Calu3 (cell line): ENCODE measurements at places on chromosomes 7 and 10. TPM values are rescaled to one million over a fixed set of nuclear protein-coding genes. Genes with fewer than 3 reads are reported as not detected.
A peak's percentile ranks its signal among the peaks of the same experiment; 100 is the strongest.

DNA sequence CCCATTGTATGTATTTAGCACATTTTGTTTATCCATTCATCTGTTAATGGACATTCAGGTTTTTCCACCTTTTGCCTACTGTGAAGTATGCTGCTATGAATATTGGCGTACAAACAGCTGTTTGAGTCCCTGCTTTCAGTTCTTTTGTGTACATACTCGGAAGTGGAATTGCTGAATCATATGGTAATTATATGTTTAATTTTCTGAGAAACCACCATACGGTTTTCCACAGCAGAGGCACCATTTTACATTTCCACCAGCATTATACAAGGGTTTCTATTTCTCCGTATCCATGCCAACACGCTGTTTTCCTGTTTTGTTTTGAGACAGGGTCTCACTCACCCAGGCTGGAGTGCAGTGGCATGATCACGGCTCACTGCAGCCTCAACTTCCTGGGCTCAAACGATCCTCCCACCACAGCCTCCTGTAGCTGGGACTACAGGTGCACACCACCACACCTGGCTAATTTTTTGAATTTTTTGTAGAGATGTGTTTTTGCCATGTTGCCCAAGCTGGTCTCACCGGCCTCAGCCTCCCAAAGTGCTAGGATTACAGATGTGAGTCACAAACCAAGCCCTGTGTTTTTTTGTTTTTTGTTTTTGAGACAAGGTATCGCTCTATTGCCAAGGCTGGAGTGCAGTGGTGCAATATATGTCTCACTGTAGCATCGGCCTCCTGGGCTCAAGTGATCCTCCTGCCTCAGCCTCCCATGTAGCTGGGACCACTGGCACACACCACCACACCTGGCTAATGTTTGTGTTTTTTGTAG is 22.1 kb upstream of the FBXW4 start:
- no peaks in the 10 kb centered on the region for H3K36me3 ChIP-seq
- no peaks in the 10 kb centered on the region for H3K27me3 ChIP-seq
- no peak overlapping the region for H3K4me3 ChIP-seq
- H3K27ac ChIP-seq = peak overlapping the region; percentile 61
- peaks cover 8% of the 10 kb centered on the region for H3K4me1 ChIP-seq

GRCh38 chr7:35286422-35286821 is 32.5 kb upstream of the TBX20 start:
- DNase-seq = no peak
- peaks cover 57% of the 10 kb centered on the region for H3K27me3 ChIP-seq
- no peaks in the 10 kb centered on the region for H3K36me3 ChIP-seq
- H3K4me3 ChIP-seq = no peak overlapping the region
- H3K4me1 ChIP-seq = no peaks in the 10 kb centered on the region

- no peaks in the 10 kb centered on the region for H3K4me1 ChIP-seq
- no peaks in the 10 kb centered on the region for H3K27me3 ChIP-seq
- no peaks in the 10 kb centered on the region for H3K36me3 ChIP-seq
- DNase-seq = no peak
Observed at GRCh38 chr10:119933179-119933578, 40.6 kb downstream of the SEC23IP start.

The MBLAC1 gene
- 1.2 TPM in 2 replicates for total RNA-seq

The SHH gene
- 0.66 and 1.1 TPM in 2 replicates for total RNA-seq
